Erythroblast (primary cell): ENCODE measurements at places on chromosomes 12 and 14.

DNA sequence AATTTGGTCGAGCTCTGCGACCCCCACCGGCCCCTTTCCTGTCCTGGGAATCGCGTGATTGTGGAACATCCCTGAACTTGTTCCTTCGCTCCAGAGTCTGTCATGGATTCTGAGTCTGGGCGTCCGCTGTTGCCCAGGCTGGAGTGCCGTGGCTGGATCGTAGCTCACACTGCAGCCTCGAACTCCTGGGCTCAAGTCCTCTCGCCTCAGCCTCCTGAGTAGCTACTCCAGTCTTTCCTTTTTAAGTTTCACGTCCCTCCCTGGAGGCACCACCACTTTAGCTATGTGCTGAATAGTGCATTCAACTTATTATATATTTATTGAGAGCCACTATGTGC lies 698 bp downstream of the ACOT6 start:
- no peak for DNase-seq

DNA sequence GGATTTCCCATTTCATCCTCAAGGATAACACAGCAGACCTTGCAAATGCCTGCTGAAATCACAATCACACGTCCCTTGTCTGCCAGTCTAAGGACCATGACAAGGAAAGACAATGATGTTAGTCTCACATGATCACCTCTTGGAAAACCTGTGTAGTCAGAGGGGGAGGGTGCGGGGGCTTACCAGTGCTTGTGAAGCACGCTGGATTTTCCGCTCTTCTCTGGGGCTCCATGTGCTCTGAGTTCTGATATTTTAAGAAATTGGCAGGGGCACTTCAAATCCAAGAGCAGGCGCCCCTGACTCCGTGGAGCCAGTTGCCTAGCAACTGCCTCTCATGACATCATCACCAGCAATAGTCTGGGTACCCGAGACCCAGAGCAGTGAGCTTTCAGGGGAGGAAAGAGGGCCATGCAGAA lies 200.9 kb upstream of the C14orf180 start:
- no peak for DNase-seq

DNA sequence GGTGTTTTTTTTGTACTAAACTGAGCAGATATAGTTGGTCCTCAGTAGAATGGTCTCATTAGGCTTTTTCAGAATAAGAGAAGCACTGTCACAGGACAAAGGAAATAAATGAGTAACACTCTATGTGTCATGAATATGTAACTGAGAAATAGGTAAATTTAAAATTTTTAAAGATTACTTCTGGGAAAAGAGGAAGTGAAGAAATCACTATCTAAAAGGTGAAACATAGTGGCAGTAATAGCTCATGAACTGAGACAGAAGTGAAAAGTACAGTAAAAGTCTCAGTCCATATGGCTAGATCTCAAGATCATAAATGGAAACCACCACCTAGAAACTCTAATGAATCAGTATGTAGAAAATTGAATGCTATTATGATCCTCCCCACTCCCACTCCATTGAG lies 89.3 kb upstream of the TTC7B start:
- DNase-seq, result no peak

- no peak for DNase-seq
These were observed 111.1 kb downstream of the STAB2 start for GRCh38 chr12:103697971-103698751.

GRCh38 chr12:20523658-20524057 lies 155.3 kb downstream of the PDE3A start:
- DNase-seq, result no peak

GRCh38 chr12:89781946-89782550 lies 73.4 kb upstream of the ATP2B1 start:
- DNase-seq, result no peak

- no peak for DNase-seq
These were observed 21.5 kb downstream of the ANAPC5 start for GRCh38 chr12:121330692-121331091.

GRCh38 chr14:57085801-57086200 lies 182.9 kb downstream of the EXOC5 start:
- no peak for DNase-seq

DNA sequence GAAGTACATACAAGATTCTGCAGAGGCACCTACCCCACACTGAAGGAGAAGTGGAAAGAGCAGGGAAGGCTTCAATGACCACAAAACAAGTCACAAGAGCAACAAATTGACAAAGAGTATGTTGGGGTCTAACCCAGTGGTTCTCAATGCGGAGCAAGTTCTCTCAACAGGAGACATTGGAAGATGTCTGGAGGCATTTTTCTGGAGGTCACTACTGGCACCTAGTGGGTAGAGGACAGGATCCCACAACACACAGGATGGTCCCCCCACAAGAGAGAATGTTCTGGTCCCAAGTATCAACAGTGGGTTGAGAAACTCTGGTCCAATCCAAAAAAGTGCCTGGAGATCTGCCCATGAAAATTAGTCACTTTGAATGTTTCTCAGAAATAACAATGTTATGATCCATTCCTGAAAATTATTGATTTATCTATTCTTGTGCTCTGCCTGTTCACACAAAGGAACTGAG lies 3.4 kb downstream of the SSH1 start:
- DNase-seq, result peak; percentile 26

- no peak for DNase-seq
These were observed 151.2 kb downstream of the PLCZ1 start for GRCh38 chr12:18586581-18586980.

- no peak for DNase-seq
These were observed at the start of gene JPH4 for GRCh38 chr14:23578560-23579310. Gene JPH4 (minus strand): TSS chr14:23578790. CDS start chr14:23577453, 1,337 bp downstream.

- DNase-seq, result no peak
These were observed 109.1 kb downstream of the C12orf50 start for GRCh38 chr12:87920139-87920538.

DNA sequence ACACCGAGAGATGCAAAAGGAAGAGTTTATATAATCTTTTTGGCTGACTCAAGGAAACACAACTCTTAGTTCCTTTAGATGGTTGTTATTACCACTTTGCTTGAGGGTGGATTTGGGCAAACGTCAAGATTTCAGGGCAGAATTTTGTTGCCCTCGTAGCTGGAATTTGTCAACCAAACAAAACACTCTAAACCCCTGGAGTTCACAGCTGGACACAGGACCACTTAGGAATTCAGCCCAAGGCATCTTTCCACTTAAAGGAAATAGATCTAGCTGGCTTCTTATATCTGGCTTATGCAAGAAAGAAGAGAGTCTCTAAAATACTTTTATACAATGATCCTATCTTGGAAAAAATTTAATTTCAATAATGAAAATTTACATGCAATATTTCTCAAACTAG lies 237.8 kb upstream of the LRIG3 start:
- no peak for DNase-seq

DNA sequence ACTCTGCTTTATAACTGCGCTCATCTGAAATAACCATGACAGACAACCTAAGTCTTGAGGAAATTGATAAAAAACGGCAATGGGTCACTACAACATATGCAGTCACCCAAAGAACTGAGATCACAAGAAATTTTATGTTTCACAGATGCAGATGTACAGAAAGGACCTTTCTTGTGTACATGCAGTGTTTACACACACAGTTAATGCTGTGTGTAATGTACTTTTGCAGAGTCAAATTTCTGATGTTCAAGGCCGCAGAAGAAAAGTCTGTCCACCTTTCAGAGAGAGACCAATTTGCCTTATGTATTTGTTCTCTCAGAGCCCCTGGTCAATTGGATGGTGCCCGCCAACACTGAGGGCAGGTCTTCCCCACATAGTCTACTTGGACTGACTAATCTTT lies 23.0 kb upstream of the TBK1 start:
- no peak for DNase-seq

GRCh38 chr14:23431486-23431885 lies 4.0 kb downstream of the MYH7 start:
- DNase-seq, result no peak
